ENCODE measurements at places on chromosomes 2 and 18.

- no peak for DNase-seq
Observed at GRCh38 chr18:58325494-58325893, 281.5 kb downstream of the NEDD4L start.

- peak; percentile 14 for DNase-seq
Observed at GRCh38 chr2:98088261-98088660, 1.3 kb downstream of the VWA3B start.

DNA sequence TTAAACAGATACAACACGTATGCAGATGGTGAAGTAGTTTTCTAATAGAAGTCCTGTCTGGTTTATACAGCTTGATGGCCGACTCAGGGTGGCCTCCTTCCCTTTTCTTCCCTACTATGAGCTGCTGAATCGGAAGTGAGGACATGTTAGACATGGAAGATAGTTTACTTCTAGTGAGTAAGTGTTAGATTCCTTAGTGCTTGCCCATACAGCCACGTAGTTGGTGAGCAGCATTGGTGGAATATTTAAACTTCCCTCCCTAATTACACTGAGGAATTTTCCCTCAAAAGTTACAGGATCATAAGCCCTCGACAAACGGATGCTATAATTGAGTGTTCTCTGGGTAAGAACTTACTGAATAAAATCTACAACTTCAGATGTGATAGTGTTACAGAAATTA, 52.1 kb downstream of the RHBDD1 start:
- no peak for DNase-seq

- DNase-seq, result peak; percentile 81
Observed at GRCh38 chr18:79944126-79944731, 7.2 kb downstream of the SLC66A2 start.

DNA sequence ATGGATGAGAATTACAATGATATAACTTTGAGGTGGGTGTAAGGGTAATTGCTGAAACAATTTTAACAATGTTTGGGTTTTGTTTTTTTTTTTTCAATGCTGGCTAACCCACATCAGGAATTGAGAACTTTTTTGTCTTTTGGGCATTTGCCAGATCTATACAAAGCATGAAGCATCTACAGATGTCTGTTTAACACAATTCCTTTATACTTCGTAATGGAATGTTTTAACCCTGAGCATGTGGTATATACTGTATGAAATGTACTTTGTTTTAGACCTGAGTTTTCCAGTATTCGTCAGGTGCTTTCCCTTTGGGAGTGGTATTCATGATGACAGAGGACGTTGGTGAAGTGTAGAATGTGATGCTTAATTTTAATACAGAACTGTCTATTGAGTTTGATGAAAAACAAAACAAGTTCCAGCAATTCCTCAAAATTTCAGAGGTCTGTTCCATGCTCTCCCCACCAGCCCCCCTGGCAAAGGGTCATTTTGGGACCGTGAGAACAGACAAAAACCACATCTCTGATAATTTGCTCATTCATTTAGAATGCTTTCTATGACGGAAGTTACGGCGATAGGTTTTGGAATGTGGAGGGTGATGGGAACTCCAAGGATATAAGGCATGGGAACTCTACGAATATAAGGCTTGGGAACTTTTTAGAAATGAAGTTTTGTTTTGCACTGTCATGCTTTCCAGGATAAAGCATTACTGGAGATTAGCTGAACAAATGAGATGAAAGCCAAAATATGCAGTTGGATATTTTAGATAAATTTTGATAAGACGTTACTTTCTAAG, 14.1 kb downstream of the LIMS1 start:
- no peak for DNase-seq

GRCh38 chr2:15122915-15123314, 438.2 kb downstream of the NBAS start:
- no peak for DNase-seq

GRCh38 chr18:25284281-25284680, 67.7 kb downstream of the ZNF521 start:
- no peak for DNase-seq

DNA sequence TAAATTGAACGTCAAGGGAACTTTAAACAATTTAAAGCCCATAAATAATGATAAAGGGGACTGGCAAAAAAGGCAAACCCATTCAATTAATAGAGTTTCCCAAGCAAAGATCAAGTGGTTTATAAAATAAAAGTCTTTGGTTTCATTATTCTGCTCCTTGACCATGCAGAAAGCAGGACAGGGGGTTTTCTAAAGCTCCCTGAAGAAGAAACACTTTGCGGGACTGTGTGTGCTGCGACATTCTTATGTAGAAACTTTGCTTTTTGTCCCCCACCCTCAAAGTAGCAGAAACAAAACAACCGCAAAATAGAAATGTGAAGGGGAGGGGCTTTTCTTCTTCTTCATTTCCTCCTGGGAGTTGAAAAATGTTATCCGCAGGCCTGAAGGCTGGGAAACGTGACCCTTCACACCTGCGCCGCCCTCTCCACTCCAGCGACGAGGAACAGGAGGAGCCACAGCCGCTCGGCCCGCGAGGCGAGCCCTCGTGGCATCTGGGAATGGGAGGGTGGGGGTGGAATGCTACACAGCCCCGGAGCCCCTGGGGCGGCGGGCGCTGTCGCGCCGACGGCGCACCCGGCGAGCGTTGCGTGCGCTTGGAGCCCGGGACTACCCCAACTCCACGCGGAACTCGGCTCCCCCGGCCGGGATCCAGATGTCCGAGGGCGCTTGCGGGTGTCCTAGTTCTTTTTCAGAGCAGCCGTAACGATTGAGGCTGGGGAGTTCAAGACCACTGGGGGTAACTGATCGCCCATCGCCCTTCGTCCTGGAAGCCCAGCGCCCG, 4.3 kb upstream of the GBX2 start:
- DNase-seq, result no peak

- DNase-seq, result no peak
Observed at GRCh38 chr2:181632733-181633401, 24.0 kb downstream of the CERKL start.

- no peak for DNase-seq
Observed at GRCh38 chr2:126686841-126687485, 31.0 kb downstream of the GYPC start.

Data from hematopoietic multipotent progenitor cell treated with erythropoietin and hydrocortisone succinate and interleukin-3 and kit ligand, for 4 days (in vitro differentiated cells).